ENCODE measurements at places on chromosomes 6 and 20. TPM values are rescaled to one million over a fixed set of nuclear protein-coding genes. Genes with fewer than 3 reads are reported as not detected.

RSPO3 gene
- not detected for total RNA-seq

WFDC5 gene
- not detected for total RNA-seq

DNA sequence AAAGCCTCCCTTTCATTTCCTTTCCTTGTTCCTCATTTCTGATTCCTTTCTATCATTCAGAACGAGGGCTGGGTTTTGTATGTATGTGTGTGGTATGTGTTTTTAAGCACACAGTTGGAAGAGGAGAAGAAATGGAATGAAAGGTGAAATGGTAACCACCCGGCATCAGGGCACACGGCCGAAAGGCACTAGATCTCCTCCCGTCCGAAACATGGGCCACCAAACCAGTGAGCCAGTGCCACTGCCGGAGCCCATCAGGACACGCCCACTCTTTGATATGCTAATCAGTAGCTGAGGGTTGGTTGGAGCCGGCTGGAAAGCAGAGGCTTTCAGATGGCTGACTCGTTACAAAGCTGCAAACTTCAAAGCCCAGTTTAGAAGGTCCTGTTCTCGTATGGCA is 228.6 kb upstream of the JARID2 start:
- no peak for DNase-seq

PRIM2 gene
- 31.8 TPM for total RNA-seq

TFAP2A gene
- total RNA-seq: 77.0 TPM

DNA sequence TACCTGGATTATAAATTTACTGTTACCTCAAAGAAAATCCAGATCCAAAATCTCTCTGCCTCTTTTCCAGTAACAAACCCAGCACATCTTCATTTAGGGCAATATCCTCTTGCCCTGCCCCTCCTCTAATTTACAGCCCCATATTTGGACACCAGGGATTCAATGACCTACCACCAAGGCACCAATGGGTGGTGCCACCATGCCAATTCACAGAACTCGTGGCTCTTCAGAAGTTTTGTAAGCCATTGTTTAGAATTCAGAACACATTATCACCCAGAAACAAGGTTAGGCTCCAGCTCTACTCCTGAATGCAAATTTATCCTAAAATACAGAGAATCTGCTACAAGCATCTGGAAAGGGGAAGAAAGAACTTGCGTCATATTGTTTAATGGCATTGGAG is 67.8 kb upstream of the SASH1 start:
- DNase-seq: no peak

DNA sequence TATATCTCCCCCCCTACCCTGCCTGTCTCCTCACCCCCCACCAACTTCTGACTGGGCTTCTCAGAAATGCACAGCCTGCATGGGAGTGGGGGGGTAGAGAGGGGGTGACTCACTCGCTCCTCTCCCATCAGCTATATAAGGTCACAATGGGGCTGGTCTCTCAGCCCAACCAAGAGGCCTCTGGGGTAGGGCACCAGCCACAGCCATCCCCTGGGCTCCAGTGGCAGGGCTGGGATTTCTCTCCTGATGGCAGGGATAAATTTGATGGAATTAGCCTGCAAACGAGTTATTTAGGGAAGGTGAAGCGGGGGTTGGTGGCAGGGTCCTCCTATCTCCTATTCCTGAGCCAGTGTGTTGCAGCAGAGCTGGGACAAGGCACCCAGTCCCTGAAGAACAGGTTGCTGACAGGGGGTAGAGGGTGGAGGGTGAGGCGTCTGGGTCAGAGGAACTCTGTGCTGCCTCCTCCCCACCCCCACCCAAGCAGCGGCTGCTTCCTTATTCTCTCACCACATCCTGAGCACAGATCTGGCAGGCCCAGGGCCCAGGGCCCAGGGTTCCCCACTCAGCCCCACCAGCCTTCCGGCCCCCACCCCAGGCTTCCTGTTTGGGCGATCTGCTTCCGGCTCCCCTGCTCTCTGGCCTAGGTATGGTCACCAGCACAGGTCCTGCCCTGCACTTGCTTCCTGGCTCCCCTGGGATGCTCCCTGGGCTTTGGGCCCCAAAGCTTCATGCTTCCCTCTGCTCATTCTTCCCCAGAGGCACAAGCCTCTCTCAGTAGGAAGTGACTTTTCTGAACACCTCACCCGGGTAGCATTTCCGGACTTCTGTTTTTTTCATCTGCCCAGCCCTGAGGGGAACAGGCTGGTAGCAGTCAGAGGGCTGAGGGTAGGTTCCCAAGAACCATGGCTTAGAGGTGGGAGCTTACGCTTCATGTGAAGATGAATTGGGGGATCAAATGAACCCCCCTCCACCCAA is 4.0 kb downstream of the PPP1R18 start:
- DNase-seq: peak; percentile 71

ISM1 gene
- total RNA-seq: not detected

DNA sequence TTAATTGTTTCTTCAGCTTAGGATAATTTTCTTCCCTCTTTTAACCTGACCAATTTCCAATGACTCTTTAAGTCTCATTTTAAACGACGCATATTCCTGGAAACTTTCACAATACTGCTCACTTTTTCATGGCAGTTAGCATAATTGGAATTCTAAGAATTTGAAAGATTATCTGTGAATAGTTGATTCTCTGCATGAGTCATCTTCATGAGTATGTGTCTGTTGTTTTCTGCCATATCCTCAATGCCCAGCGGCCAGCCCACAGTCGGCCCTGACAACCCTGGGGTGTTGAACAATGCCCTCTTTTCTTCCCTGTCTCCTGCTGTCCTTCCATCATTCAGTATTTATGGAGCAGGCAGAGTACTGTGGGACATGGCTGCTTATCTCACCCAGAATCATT is 554.2 kb downstream of the CDH26 start:
- no peak for DNase-seq

SNAI1 gene
- total RNA-seq: 0.81 TPM

GRCh38 chr20:21029341-21029740 is 76.8 kb downstream of the LINC00237 start:
- DNase-seq: no peak

DNA sequence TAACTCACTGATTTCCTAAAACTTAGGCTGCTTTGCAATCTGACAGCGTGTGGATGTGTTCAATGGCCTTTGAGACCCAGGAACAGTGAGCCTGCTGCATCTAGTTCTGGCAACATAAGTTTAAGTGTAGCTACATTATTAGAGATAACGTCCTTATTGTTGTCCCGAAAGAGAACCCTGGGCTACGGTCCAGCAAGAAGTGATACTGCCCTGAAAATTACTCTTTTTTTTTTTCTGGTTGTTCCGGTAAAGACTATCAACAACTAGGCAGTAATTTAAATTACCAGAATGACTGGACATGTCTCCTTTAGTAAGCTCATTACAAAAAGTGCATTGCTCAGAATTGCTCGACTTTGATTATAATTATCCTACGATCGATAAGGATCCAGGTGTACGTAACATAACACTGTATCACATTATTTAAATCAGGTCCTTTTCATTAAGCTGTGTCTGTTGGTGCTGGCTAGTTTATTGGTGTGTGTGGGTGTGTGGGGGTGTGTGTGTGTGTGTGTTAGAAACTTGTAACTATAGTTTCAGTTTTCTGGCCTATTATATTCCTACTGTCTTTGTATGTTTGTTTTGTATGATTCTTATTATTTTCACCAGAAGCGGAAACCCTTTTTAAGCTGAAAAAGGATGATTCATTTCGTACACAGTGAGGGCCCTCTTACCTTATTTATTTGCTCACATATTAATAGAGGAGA is 3.0 kb downstream of the TSHZ2 start:
- DNase-seq: no peak

GRCh38 chr6:35605600-35605999 is 83.1 kb downstream of the FKBP5 start:
- DNase-seq: no peak

DNA sequence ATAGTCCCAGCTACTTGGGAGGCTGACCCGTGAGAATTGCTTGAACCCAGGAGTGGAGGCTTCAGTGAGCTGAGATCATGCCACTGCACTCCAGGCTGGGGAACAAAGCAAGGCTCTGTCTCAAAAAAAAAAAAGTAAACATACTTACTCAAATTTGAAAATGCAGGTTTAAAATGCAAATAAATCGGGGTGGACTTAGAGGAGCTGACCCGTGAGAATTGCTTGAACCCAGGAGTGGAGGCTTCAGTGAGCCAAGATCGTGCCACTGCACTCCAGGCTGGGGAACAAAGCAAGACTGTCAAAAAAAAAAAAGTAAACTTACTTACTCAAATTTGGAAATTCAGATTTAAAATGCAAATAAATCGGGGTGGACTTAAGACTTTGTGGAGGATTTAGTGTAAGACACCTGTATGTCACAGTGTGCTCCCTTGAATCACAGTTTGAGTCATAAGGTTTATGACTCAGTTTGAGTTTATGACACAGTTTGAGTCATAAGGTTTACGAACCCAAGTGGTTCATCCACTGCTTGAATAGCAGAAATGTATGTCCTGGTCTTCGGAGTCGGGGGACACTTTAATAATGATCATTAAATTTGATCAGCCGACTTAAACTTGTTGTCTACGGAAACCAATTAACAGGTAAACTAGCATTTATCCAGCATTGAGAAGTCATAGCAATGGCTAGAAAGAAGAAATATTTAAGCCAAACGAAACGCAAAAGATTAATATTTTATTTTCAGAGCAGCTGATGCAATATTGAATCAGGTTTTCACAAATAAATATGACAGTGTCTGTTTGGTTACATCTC is 6.8 kb upstream of the MRPS10 start:
- peak; percentile 40 for DNase-seq

BPIFB4 gene
- not detected for total RNA-seq

DNA sequence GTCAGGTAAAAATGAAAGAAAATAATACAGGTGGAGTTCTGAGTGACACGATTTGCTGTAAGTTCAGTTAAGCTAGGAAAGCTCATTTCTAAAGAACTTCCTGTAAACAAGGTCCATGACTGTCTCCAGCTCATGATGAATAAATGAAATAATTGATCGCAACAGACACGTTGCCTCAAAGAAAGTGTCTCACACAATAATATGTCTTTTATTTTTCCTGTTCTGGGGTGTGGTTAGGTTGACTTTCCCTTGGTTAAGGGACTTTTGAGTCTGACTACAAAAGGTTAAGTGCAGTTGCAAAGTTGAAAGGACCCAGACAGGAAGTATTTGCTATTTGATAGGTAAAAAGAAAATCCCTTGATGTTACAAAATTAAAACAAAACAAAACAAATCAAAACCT is 304.2 kb upstream of the PRDM1 start:
- no peak for DNase-seq

ADGRF4 gene
- total RNA-seq: 7.3 TPM

RRAGD gene
- total RNA-seq: 1.7 TPM

DNA sequence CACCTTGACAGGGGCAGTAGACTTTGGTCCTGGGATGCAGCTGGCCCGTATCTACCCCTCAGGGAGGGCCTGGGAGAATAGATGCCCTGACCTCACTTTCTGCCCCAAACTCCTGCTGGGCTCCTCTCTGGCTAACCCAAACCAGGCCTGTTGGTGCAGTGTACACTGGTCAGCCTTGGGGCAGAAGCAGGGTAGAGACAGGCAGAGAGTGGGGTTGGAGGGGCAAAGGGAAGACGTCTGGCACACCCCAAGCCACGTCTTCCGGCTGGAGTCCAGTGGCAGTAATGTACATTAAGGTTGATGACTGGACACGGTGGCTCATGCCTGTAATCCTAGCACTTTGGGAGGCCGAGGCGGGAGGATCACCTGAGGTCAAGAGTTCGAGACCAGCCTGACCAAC is 9.3 kb downstream of the DDR1 start:
- DNase-seq: no peak

- DNase-seq: no peak
Observed at GRCh38 chr20:42098418-42098817, 480.2 kb upstream of the CHD6 start.

DNA sequence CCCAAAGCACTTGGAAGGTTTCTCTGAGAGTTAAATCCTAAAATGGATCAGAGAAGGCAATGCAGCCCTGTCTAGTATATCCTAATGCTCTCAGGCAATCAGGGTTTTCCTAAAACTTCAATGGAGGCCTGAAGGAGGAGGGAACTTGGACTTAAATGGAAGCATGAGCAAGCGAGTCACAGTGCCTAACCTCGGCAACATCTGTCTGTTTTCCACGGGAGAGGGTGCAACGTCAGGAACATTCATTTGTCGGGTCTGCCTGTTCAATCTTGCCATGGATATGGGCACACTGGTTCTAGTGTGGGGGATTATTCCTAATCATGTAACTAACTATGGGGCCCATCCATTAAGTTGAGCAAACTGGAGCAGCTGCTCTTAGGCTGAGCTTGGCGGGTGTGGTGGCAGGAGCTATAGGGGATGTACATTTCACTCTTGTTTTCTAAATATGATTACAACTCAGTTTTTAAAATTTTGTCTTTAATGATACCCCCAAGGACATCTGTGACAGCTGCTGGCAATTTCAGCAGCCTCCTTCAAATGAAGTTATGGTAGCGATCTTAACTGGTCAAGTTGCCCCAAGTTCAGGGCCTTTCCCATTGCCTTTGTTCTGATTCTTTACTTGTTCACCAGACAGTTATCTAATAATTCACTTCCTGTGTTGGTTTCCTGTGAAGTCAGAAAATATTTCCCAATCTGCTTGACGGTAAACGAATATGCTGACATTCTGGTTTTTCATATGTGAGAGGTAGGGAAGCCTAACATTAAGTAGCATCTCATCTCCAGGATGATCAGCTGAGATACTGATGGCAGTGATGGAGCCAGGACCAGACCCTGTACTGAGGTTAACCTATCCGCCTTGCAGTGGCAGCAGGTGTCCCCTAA is 21.6 kb downstream of the DSE start:
- no peak for DNase-seq

- no peak for DNase-seq
Observed at GRCh38 chr6:108484016-108484415, 76.7 kb upstream of the FOXO3 start.

TRIM15 gene
- 13.5 TPM for total RNA-seq
